Glutamatergic neuron (in vitro differentiated cells): ENCODE measurements at places on chromosomes 1 and 21. TPM values are rescaled to one million over a fixed set of nuclear protein-coding genes. Genes with fewer than 3 reads are reported as not detected.

Gene NR5A2
- 2.0 TPM for total RNA-seq

Gene CDC42BPA
- total RNA-seq = 66.0 TPM

Gene SLC45A1
- 6.1 TPM for total RNA-seq

Gene CASZ1
- 18.3 TPM for total RNA-seq

Gene CRYBG2
- 2.2 TPM for total RNA-seq

Gene TGFB2
- 2.0 TPM for total RNA-seq

Gene ANKRD65
- total RNA-seq = 38.4 TPM

Gene HNRNPR
- total RNA-seq = 189 TPM

Gene SMCP
- total RNA-seq = not detected

Gene CYYR1
- total RNA-seq = 40.7 TPM

DNA sequence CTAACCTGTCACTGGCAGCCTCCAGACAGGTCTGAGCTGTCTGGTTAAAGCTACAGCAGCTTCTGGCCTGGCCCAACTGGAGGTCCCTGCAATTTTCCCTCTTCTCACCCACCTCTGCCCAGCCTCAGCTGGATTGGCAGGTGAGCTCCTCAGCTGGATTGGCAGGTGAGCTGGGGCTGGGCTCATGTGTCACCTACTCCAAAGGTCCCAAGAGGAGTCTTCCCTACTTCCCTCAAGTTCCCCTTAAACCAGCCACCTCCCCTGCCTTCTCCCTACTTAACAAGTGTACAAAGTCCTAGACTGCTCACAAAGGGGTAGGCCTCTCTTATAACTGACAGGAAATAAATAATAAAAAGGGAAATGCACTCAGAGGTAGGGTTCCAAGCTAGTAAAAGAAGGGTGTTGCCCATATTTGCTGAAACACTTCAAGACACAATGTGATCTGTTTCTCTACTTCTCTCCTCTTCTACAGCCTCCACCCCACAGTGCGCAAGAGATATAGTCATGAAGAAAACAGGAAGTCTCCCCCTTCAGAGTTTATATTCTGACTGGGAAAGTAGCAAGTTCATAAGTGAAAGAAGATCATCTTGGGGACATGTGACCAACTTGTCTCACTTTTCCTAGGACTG lies at the start of gene GPA33:
TSS of gene GPA33 (minus strand) at position 64 of the 629 bp plus-strand sequence. CDS start 90 bp downstream, outside the sequence.
- no peak for DNase-seq

GRCh38 chr1:204854286-204854685 lies 16.4 kb upstream of the NFASC start:
- DNase-seq = no peak

- no peak for DNase-seq
Observed at GRCh38 chr1:55707196-55707595, 492.0 kb upstream of the USP24 start.

DNA sequence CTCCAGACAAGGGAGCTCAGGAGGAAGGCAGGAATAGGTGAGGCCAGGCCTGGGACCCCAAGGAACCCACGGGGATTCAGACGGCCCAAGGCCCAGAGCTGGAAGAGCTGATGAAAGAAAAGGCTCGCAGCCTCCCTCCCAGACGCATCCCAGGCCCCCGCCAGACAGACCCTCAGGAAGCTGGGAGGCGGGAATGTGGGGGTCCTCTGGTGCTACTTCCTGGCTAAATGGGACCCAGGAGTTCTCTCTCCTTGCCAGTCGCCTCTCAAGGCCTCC lies 430 bp downstream of the FBXO2 start:
- DNase-seq = no peak

- DNase-seq = no peak
Observed at GRCh38 chr1:48870596-48870995, 93.9 kb upstream of the BEND5 start.

DNA sequence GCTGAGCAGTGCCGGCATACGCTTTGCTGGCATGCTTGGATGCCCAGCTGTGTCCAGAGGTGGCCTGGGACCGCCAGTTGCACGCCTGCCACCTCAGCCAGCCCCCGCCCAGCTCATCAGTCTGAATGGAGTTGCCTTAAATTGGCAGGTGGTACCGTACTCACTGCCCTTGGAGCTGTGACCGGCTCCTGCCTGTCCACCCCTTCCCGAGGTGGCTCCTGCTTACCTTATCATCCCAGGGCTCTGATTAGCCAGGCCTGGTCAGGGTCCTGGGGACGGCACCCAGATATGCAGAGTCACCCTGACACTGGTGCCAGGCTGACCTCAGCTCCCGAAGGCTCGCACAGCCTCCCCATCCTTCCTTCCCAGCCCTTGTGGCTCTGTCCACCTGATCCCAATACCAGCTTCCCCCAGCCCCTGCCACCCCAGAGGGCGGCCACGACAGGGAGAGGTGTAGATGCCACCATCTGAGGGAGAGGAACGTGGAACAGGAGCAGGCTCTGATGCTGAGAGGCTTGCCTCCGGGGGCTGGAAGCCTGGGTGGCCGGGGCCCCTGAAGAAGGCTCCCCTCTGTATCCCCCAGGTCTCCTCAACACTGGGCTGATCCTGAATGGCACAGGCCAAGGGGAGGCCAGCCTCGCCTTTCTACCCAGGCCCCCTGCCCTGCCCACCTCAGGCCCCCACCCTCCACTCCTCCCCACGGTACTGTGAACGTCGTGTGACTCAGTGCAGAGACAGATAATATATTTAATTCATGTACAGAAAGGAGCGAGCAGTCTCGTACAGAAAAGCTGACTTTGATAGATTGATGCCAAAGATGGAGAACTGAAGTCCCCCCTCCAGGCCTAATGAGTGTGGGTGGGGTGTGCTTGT lies 27.8 kb downstream of the CDK18 start:
- no peak for DNase-seq

GRCh38 chr21:36178349-36178748 lies 21.7 kb downstream of the DOP1B start:
- no peak for DNase-seq

DNA sequence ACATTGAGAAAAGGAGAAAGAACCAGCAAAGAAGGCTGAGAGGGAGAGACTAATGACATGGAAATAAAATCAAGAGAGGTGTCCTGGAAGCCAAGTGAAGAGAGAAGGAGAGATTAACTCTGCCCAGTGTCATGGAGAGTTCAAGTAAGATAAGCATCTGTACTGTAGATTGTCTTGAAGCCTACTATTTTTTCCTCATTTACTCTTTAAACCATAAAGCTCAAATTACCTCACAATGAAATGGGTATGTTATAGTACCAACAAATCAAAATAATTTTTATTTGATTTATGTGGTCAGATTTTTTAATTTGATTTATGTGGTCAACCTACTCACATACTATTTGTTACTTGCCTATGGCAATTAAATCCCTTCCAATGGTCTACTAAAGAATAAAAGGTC lies 5.2 kb upstream of the PALMD start:
- no peak for DNase-seq

DNA sequence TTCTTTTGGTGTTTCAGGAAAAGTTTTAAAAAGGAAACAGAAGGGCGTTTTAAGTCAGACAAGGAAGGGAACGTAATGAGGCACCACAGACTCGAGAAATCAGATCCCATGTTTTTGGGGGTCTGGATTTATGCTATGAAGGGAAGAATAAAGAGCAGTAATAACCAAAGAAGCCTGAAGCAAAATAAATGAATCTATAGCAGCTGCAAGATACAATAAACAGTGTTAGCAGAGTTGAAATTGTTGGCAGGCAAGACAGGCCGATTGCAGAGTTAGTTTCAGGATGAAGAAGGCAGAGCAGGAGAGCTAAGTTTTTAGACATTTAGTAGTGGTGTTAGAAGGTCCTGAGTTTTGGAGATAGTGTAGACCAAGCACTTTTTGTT lies 425 bp downstream of the DDR2 start:
- no peak for DNase-seq

GRCh38 chr1:211183747-211184313 lies 49.9 kb upstream of the KCNH1 start:
- no peak for DNase-seq

- DNase-seq = no peak
Observed at GRCh38 chr21:44408226-44408625, 47.1 kb upstream of the LRRC3 start.

GRCh38 chr1:224894915-224895314 lies 34.6 kb upstream of the DNAH14 start:
- DNase-seq = no peak

DNA sequence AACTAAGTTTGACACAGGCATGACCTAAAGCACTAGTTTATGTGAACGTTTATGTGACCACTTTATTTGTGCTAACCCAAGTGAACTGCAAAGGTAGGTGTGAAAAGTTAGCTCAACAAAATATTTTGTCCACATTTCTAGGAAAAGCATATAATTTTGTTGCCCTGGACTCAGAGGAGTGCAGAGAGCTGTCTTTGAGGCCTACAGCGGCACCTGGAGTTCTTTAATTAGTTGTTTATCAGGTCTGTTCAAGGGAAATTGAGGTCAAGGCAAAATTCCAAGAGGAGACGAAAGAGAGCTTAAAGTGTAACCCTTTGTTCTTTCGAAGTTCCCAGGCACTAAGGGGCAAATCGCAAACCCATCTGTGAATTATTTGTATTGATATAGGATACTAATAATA lies 1.3 kb downstream of the GIPC2 start:
- DNase-seq = no peak

DNA sequence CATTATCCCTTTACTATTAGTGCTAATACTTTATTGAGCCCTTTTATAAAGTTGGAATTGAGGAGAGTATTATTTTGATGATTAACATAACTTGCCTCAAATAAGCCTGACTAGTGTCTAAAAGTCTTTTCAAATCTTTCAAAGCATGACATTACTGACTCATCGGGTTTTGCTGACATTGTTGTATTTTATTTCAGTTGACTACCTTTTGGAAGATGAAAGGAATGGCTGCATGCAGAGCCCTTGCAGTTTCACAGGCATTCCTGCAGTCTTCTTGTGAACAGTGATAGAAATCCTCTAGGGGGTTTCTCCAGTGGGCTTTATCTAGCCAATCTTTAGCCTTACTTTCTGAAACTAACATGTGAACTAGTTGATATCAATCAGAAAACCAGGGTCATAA lies 43.0 kb upstream of the TMEM61 start:
- DNase-seq = no peak

DNA sequence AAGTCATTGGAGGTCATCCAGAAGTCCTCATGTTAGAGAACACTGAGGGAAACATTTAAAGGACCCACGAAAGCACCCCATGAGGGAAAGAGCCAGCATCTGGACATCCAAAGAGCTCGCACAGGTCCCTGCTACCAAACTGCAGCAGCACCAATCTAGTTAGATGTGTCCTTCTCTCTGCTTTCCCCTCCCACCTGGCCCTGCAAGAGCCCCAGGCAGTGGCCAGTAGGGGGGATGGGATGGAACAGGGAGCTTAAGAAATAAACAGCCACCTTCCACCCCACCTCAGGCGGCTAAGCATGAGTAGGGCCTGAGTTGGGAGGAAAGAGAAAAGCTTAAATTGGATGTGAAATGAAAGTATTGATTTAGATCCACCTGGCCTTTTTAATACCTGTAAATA lies 175.9 kb upstream of the KCND3 start:
- no peak for DNase-seq

DNA sequence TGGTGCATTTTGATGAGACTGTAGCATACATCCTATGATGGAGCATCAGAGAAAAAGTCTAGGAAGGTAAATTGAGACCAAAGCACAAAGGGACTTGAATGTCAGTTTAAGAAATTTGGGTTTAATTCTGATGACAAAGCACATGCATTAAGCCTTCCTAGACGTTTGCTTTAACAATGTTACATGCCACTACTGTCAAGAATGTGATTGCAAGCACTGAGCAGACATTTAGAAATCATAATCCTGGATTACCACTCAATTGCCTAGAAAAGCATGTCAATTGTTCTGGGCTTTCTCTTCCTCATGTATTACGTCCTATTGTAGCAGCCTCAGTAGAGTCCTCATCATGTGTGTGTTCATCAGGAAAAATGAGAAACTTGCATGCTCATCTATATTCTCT lies 117.1 kb downstream of the ZNF281 start:
- no peak for DNase-seq

GRCh38 chr1:227916655-227917054 lies 31.1 kb downstream of the WNT9A start:
- DNase-seq = peak; percentile 7

DNA sequence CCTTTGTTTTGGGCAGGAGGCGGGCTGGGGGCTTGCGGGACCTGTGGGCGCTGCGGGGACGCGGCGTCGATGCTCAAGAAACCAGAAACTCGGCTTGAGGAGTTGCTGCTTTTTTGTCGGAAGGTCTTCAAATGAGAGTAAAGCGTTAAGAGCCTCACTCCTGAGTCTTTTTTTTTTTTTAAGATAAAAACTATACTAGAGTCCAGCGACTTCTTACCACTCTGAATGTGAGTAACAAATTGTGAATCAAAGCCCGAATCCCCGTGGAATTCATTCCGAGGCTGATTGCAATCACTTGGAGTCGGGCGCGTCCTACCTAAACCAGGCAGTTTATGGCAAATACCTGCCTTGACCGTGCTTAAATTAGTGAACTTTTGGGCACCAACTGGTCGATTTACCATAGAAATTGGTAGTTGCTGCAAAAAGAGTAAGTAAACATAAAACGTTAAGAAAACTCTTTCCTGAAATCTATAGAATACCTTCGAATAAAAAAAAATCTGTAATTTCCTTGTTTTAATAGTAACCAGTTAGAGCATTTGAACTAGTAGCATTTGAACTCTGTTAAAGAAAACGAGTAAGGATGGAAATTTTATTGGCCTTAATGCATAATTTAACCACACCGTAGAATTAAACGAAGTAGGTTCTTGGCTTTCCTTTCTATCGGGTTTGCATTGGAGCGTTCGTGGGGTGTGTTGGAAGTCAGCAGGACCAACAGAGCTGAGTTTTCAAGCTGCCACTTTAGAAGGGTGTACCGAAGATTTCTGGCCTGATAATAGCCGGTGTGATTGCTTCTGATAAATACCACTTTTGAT lies 769 bp downstream of the GPSM2 start:
- DNase-seq = peak; percentile 21

DNA sequence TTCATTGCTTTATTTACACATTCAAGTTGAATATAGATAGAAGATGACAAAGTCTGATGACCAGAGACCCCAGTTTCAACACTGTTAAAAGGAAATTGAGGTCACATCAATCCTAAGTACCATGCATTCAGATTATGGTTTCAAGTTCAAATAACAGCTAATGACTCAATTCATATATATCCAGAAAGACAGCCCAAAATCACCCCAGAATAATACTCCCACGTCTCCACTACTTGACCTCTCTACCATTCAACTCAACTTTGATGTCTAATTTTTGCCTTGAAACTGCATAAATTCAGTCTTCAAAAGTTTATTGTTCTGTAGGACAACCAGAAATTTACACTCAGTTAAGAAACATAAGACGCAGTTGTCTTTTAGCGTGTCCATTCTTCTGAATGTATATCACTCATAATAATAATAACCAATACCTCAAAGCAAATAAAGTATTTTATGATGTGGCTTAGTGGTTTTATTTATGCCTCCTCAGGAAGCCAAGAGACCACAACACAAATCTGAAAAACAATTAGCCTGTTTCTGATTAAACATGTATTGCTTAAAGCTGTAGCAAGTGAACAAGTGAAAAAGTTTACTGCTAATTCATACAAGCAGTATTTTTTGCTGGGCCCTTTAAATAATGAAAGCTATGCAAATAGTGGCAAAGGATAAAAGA lies 569.0 kb downstream of the LTN1 start:
- DNase-seq = no peak

- no peak for DNase-seq
Observed at GRCh38 chr1:19512545-19512944, 27.2 kb upstream of the CAPZB start.

- no peak for DNase-seq
Observed at GRCh38 chr1:40519517-40519916, 10.9 kb downstream of the EXO5 start.

GRCh38 chr1:170068923-170069322 lies 5.6 kb downstream of the KIFAP3 start:
- no peak for DNase-seq
